ENCODE measurements at places on chromosomes 16 and 17.

DNA sequence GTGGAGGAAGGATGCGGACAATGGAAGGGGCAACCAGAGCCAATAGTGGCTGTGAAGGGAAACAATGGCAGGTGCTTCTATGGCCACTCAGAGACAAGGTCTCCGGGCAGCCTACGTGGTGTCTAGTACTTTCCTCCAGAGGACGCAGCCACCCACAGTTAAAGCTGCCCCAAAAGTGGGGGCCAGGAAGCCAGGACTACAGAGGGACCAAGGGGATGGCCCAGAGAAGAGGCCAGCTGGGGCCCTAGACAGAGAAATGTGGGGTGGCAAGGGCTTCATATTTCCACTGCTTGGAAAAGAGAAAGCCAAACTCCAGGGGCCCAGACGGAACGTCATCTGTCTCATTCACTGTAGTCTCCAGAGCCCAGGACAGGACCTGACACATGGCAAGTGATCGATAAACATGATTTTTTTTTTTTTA is 837 bp upstream of the PER1 start:
- no peak for DNase-seq

DNA sequence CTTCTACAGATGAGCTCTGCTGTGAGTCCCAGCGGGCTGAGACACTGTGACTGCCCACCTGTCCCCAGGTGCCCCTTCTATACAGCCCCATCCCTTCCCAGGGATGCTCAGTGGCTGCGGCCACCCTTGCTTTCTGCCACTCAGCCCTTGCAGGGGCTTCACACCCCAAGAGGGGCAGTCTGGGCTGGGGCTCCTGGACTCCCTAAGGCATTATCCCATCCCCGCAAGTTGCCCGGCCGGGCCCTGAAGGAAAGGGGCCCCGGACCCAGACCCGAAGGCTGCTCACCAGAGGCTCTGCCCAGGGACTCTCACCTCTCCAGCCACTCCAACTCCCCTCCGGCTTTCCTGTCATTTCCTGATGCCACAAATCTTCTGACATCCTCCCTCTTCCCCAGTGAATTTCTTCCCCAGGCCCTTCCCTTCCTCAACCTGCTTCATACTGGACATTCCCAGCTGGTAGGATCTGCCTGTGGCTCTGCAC is 88.5 kb upstream of the TOB1 start:
- DNase-seq = no peak

DNA sequence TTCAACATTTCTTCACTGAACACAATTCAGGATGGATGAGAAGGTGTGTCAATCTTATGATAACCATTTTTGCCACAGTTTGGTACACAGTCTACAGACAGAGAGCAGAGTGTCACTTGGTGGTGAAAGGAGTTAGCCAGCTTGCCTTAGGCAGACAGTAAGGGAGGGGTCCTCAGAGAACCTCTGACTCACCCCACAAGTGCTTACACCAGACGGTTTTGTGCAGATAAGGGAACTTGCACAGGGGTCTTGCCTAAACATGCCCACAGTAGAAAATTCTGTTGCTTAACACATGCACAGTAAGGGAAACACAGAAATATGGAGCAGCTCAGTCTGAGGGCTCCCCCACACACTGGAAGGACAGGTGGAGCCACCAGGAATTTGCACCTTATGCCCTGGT is 204.5 kb upstream of the CDH8 start:
- no peak for DNase-seq

DNA sequence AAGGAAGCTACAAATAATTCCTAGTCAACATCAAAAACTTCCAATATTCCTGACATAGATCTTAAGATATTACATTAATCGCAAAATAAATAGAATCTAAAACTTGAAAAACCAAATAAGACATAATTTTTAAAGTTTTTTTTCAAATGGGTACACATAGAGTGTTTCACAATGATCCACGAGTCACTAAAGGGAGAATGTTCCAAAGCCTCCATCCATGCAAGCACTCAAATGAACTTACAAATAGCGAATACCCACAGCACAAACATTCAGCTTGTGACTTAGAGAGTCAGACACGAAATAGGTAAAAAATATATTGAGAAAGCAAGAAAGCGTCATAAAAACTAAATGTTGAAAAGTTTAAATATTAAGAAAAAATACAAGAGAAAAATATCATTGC is 65.7 kb downstream of the CEP112 start:
- DNase-seq = no peak

DNA sequence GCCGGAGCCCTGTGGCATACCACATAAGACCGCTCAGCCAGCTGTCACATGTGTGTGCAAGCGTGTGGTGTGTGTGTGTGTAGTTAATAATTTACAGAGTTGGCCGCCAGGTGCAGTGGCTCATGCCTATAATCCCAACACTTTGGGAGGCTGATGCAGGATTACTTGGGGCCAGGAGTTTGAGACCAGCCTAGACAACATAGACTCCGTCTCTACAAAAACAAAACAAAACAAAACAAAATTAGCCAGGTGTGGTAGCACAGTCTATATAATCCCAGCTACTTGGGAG is 20.4 kb downstream of the SOCS1 start:
- DNase-seq = no peak

Measured in left cardiac atrium (tissue), 4 donors.